ENCODE measurements at places on chromosomes 12 and 14.

GRCh38 chr12:114921781-114922180 lies 237.8 kb upstream of the TBX3 start:
- DNase-seq = no peak

GRCh38 chr14:51521764-51522163 lies 129.9 kb upstream of the FRMD6 start:
- no peak for DNase-seq

DNA sequence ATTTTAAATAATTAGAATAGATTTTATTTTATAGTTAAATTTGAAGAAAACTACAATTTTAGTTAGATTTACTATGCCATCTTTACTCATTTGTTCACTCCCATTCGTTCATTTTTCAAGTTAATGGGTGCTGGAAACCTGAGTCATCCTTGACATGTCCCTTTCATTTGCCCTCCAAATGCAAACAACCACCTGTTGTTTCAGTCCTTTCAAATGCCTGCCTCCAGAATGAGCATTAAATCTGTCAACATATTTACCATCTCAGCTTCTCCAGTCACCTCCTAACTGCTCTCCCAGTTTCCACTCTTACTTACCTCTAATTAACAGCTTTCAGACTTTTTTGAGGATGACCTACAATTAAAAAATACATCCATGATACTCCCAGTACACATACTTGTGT lies 375.5 kb downstream of the RAD51B start:
- DNase-seq = no peak

DNA sequence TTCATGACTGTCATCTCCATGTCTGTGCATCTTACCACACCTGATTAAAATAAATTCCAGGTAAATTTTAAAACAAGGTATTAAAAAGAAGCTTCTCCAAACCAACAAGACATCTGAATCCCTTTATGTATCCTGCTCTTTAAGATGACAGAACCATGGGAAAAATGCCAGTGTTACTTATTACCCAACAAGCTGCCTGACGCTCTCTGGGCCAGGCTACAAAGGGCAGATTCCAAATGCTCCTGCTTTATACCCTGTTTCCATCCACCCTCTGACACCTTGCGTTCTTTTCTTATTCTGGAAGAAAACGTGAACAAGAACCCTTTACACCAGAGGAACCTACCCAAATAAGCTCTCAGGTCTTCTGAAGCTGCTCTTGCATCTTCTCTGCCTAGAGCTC lies 70.7 kb downstream of the SLC8A3 start:
- DNase-seq = no peak

GRCh38 chr12:27123642-27124041 lies 41.3 kb upstream of the C12orf71 start:
- DNase-seq = peak; percentile 19

- DNase-seq = no peak
Measured at GRCh38 chr12:52201451-52201839, 9.6 kb upstream of the KRT80 start.

DNA sequence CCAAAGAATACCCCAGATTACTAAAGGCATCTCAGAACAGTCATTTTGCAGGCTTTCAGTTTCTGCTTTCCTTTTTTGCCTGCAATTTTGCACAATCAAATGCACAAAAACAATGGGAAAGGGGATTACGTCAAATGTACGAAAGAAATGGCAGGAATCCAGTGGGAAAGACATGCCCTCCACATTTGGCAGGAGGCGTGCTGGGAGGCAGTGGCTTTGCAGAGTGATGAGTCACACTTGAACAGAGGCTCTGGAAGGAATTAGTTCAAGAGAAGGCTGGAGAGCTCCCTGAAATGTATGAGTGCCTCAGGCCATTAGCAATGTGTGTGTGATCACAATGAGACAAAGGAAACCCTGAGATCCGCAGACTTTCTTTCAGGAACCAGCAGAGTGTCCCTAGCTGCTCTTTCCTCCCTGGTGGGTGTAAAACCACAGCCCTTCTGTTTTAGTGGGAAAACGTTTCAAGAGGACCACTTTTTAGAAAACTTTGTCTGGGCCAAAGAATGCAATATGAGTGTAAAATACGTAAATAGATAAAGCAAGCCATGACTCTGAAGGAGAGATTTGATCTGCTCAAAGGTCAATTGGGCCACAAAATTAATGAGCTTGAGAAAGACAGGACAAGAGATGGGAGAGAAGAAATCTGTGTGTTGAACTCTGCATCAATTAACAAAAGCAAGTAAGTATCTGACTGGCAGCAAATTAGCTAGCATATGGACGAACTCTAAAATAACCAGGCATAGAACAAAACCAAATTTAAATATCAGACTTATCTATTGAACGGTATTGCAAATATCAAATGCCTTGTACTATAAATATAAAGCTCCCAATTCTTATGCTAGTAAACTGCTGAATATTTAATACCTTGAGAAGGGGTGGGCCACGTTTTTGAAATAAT lies 155.4 kb upstream of the PDE3A start:
- no peak for DNase-seq

GRCh38 chr12:91732086-91732485 lies 413.6 kb downstream of the BTG1 start:
- no peak for DNase-seq
